ENCODE measurements at places on chromosomes 13 and 19.
A peak's percentile ranks its signal among the peaks of the same experiment; 100 is the strongest.

DNA sequence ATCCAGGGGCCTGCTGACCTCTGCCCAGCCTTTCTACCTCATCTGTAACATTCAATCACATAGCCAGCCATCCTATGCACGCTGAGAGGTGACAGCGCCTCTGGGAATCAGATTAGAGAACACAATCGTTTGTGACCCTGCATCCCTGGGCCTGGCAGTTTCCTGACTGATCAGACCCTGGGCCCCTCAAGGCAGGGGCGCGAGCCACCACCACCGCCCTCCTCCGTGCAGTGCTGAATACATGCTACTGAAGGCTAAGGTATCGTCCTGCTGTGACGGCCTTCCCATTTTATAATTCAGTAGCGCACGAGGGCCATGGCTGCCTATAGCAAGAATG is 1.3 kb downstream of the TMTC4 start:
- DNase-seq, result no peak

DNA sequence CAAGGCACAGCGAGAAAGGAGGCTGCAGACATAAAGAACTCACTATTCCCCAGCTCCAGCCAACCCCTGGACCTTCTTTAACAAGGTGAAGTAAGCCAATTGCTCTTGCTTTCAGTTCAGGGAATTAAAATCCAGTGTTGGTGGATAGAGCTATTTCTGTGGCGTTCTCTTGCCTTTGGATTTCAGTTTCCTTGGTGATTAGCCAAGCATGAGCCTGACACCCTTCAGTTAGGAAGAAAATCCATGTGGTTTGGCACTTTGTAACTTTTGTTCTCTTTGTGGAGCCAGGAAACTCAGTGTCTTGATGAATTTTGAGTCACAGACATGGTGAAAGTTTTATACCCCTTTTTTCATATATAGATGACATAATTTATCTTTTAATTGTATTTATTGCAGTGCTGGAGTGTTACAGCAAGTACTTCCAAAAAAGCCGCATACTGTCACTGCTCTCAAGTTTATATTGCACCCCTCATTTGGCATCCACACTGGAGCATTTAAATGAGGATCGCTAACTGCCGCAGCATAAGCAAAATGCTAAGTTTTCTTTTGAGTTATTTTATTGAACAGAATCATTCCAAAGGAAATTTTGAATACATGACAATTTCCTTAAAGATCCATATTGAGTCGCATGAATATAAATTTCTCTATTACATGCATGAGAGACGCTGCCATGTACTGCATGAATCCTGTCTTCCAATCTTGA is 406.8 kb downstream of the MYO16 start:
- DNase-seq, result no peak

- no peak for DNase-seq
Measured at GRCh38 chr19:8392017-8392591, 1.9 kb downstream of the RAB11B start.

DNA sequence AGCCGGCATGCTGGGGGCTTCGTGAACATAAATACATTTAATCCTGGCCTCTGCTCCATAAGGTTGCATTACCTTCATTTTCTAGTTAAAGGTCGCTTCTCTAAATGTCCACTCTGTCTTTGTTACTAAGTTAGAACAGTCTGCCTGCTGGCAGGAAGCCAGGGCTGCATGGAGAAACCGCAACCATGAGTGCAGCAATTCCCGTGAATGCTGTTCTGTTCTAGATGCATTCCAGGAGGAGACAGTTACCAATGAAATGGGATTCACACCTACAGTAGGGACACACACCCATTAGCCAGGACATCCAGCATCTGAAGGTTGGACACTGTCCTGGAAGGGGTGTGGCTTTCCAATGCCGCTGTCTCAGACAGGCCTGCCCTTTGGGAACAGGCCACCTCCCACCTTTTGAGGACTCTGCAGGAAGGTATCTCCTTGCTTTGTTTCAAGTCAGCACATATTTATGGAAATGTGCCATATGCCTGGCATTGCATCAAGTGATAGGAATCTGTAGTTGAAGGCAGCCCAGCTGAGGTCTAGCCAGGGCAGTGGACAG is 129.7 kb downstream of the SLC7A1 start:
- peak; percentile 56 for DNase-seq

- DNase-seq, result no peak
Measured at GRCh38 chr13:33541962-33542308, 256.4 kb upstream of the STARD13 start.

DNA sequence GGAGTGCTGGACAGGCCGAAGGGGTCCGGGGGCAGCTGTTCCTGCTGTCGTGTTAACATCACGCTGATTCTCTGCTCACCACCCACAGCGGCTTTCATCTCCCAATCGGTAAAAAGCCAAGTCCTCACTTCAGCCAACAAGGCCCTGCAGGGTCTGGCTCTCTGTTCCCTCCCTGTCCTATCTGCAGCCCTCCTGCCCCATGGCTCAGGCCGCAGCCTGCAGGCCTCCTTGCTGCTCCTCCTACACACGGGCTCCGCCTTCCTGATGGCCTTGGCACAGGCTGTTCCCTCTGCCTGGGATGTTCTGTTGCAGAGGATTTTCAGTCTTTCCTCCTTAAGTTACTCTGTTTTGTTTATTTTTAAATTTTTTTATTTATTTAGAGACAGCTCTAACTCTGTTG is 22.2 kb downstream of the FUZ start:
- DNase-seq, result no peak

GRCh38 chr19:39053276-39054090 is 21.1 kb upstream of the FBXO27 start:
- no peak for DNase-seq

DNA sequence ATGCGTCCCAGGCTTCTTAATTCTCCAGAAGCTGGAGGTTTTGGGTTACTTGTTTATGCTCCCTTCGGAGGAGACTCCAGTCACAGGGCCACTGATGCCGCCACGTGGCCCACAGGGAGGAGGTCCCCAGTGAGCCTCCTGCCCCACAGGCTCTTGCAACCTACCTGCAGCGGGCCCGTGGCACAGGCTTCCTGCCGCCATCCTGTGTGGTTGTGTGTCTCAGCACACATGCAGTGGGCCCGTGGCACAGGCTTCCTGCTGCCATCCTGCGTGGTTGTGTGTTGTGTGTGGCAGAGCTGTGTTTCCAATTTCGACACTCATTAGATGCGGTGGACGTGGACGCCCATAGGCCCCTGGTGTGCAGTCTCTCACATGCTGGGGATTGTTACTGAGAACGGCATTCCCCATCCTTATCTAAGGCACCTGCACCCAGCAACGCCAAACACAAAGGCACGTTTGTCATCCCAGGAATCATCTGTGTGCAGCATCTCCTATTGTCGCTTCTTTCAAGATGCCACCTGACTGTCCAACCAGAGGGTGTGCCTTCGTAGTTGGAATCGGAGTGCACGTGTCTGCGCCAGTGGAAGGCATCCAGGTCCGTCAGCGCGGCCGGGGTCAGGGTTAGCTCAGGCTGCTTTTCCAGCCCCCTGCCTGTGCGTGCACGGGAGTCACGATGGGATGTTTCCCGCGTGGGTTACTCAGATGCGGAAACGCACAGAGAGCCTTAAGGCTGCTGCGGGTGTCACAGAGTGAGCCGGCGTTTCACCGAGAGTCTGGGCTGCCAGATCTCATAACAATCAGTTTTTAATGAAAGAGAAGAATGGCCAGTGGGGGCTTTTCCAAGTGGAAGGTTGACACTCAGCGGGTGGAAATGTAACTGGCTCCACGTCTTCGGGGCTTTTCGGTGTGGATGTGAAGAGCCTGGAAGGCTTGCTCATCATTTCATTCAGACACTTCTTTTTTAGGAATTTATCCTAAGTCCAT is 119.8 kb downstream of the ATP11A start:
- DNase-seq, result no peak

DNA sequence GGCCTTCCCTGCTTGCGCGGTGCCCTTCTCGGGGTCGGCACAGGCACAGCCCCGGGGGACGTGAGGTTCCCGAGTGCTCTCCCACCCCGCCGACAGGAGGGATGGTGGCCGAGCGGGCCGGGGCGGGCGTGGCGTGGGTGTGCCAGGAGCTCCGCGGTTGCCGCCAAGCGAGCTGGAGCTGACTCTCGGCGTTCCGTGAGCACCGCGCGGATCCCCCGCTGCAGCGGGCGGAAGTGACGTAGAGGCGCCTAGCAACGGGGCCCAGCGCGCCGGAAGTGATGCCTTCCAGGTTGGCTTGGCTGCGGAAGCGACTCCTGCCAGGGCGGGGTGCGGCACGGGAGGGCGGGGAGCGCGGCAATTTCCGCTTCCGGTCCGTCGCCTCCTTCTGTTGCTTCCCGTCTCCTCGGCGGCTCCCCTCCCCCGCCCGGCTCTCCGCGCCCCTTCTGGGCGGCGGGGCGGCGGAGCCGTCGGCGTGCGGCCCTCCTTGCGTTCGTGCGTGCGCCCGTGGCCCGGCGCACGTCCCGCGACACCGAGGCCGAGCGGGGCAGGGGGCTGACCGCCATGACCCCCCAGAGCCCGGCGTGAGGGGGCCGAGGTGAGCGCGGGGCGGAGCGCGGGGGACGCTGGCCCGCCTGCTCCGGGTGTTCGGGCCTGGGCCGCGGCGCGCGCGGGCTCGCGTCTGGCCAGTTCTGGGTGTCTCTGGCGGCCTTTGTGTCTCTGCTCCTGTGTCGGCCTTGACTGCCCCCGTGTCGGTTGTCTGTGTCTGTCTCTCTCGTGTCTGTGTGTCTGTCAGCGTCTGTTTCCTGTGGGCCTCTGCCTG is at the start of gene EPN1:
EPN1 (plus strand) TSS at position 386 of the 820 bp plus-strand sequence. CDS start 3,402 bp downstream, outside the sequence.
- peak; percentile 98 for DNase-seq

- no peak for DNase-seq
Measured at GRCh38 chr13:50693727-50694126, 149.8 kb downstream of the DLEU7 start.

DNA sequence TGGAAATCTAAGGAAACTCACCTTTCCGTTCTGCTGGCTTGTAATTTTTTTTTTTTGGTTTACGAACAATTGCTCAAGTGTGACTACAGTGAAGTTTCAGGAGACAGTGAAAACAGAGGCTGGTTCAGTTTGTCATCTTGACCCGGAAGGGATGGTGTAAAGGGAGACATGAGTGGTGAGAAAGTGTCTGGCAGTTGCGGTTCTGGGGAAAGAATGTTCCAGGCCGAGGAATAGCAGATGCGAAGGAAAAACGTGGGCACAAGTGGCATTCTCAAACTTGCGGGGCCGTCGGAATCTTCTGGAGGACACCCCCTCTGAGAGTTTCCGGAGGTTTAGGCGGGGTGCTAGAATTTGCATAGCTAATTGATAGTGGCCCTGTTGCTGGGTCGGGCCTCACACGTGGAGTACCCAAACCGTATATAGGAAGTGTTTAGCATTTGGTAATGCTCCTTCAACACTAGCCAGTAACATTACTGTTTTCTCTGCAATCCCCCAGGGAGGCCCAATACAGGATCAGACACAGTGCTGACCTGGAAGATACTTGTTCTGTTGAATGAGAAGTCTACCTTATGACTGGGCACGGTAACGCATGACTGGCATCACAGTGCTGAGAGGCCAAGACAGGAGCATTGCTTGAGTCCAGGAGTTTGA is 2.8 kb upstream of the TNFSF9 start:
- DNase-seq, result no peak

DNA sequence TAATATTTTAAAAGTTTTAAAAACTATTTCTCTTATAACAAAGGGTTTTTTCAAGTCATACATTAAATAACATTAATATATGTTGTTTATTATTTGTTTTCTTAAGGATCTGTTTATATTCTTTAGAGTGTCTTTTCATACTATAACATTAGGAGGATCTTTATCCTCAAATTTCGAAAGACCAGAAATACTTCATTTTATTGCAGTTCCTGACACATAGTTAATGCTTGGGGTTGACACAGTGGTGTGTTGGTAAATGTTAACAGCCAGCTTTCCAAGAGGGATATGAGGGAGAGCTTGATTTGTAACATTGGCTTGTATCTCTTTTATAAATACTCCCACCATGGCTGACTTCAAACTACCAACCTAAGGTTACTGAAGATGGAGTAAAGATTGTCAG is 126.6 kb upstream of the KLF5 start:
- no peak for DNase-seq

Measured in mesothelial cell of epicardium (in vitro differentiated cells).